ENCODE measurements at places on chromosomes 2 and 18. TPM values are rescaled to one million over a fixed set of nuclear protein-coding genes. Genes with fewer than 3 reads are reported as not detected.

- H3K4me1 ChIP-seq = no peaks in the 10 kb centered on the region
- no peak overlapping the region for H3K27ac ChIP-seq
- no peaks in the 10 kb centered on the region for H3K36me3 ChIP-seq
- H3K27me3 ChIP-seq = no peaks in the 10 kb centered on the region
- H3K4me3 ChIP-seq = no peak overlapping the region
Measured at GRCh38 chr2:152222975-152223637, 47.5 kb upstream of the STAM2 start.

DNA sequence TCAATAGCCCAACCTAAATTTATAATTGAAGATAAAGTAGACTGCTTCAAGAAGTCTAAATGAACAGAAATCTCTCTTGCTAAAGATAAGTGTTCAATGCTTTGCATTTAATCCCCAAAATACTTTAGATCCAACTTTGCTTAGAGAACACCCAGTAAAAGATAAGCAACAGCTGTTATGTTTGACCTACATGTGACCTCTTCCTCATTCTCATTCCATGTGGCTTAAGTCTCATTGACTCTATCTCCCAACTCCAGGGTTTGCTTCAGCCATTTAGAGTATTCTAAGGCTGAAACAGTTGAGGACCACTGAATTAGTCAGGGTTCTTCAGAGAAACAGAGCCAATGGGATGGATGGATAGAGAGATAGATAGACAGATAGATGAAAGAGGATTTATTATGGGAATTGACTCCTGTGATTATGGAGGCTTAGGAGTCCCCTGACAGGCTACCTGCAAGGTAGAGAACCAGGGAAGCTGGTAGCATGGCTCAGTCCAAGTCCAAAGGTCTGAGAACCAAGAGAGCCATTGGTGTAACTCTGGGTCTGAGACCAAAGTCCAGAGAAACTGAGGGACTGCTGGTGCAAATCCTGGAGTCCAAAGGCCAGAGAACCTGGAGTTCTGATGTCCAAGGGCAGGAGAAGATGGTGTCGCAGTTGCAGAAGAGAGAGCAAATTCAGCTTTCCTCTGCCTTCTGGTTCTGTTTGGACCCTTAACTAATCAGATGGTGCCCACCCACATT, 32.1 kb downstream of the CRYGD start:
- H3K36me3 ChIP-seq = no peaks in the 10 kb centered on the region
- no peaks in the 10 kb centered on the region for H3K27me3 ChIP-seq
- no peaks in the 10 kb centered on the region for H3K4me1 ChIP-seq
- no peak overlapping the region for H3K4me3 ChIP-seq
- DNase-seq = no peak

- H3K27me3 ChIP-seq = peaks cover 48% of the 10 kb centered on the region
- DNase-seq = no peak
- H3K27ac ChIP-seq = no peak overlapping the region
- peaks cover 16% of the 10 kb centered on the region for H3K4me1 ChIP-seq
- H3K4me3 ChIP-seq = no peak overlapping the region
Measured at GRCh38 chr2:73291461-73292315, 1.7 kb downstream of the EGR4 start.

- peaks cover 9% of the 10 kb centered on the region for H3K27me3 ChIP-seq
- H3K36me3 ChIP-seq = no peaks in the 10 kb centered on the region
- H3K4me1 ChIP-seq = peaks cover 33% of the 10 kb centered on the region
- DNase-seq = no peak
- no peak overlapping the region for H3K4me3 ChIP-seq
Measured at GRCh38 chr2:236967499-236967783, 118.2 kb upstream of the COPS8 start.

- no peak overlapping the region for H3K4me3 ChIP-seq
- H3K27ac ChIP-seq = no peak overlapping the region
- no peaks in the 10 kb centered on the region for H3K4me1 ChIP-seq
- no peaks in the 10 kb centered on the region for H3K36me3 ChIP-seq
Measured at GRCh38 chr2:169752752-169753151, 19.1 kb downstream of the KLHL23 start.

- no peak overlapping the region for H3K27ac ChIP-seq
- no peak for DNase-seq
- no peaks in the 10 kb centered on the region for H3K36me3 ChIP-seq
Measured at GRCh38 chr2:160223560-160223959, 23.5 kb upstream of the ITGB6 start.

DNA sequence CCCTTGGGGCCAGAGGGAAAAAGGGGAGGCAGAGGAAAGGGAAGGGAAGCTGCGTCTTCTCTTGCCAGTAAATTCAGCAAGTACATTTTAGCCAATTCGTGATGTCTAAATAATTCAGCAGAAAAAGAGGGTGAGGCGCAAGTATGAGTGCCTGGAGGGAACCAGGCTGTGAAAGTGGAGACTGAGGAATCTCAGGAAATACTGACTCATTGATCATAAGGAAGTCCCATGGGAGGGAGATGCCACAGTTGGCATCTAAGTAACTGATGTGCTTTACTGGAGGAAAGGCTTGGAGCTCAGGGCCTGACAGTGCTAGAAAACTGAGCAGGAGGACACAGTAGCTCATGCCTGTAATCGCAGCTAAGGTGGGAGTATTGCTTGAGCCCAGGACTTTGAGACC, 31.1 kb downstream of the KIF5C start:
- no peak overlapping the region for H3K27ac ChIP-seq
- H3K36me3 ChIP-seq = no peaks in the 10 kb centered on the region
- H3K4me3 ChIP-seq = no peak overlapping the region
- no peak for DNase-seq

DNA sequence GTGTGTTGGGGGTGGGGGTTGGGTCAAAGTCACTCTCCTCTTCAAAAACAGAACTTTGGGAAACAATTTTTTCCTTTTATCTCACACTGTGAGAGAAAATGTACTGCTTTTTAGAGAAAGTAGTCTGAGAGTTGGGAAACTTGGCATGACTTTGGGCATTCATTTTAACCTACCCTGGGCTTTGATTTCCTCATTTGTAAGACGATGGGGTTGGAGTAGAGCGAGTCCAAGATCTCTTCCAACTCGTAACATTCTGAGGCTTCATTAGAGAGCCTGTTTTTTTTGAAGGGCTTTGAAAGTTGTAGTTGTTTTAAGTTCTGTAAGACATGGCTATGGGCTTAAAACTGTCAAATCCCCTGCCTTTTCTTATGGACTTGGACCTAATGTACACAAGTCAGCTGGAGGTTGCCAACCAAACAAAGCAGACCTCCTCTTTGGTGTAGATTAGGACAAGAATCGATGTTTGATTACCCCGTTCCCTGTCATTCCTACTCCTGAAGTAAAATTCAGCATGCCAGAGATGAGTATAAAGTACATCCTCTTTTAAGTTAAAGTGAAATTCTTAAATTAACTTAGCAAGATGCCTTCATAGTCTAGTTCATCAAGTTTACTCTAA, 8.4 kb downstream of the PHLPP1 start:
- peaks cover 5% of the 10 kb centered on the region for H3K4me1 ChIP-seq
- no peak overlapping the region for H3K4me3 ChIP-seq
- no peak overlapping the region for H3K27ac ChIP-seq
- no peak for DNase-seq
- H3K36me3 ChIP-seq = no peaks in the 10 kb centered on the region
- no peaks in the 10 kb centered on the region for H3K27me3 ChIP-seq

GRCh38 chr2:165587335-165587938, 117.9 kb downstream of the CSRNP3 start:
- no peak overlapping the region for H3K4me3 ChIP-seq
- H3K27ac ChIP-seq = no peak overlapping the region
- no peaks in the 10 kb centered on the region for H3K4me1 ChIP-seq
- peaks cover 3% of the 10 kb centered on the region for H3K36me3 ChIP-seq
- peaks cover 1% of the 10 kb centered on the region for H3K27me3 ChIP-seq
- no peak for DNase-seq

- no peak for DNase-seq
- peaks cover 20% of the 10 kb centered on the region for H3K4me1 ChIP-seq
- no peaks in the 10 kb centered on the region for H3K36me3 ChIP-seq
- no peak overlapping the region for H3K27ac ChIP-seq
- no peak overlapping the region for H3K4me3 ChIP-seq
Measured at GRCh38 chr2:216757532-216757931, 62.2 kb upstream of the IGFBP5 start.

DNA sequence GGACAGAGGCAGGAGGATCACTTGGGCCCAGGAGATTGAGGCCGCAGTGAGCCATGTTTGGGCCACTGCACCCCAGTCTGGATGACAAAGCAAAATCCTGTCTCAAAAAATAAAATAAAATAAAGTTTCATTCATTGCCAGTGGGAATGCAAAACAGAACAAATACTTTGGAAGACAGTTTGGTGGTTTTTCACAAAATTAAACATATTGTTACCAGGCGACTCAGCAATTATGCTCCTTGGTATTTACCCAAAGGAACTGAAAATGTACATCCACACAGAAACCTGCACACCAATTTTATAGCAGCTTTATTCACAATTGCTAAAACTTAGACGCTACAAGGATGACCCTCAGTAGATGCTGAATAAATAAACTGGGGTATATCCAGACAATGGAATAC, 35.8 kb downstream of the FOSL2 start:
- H3K27ac ChIP-seq = no peak overlapping the region
- no peak overlapping the region for H3K4me3 ChIP-seq
- H3K36me3 ChIP-seq = no peaks in the 10 kb centered on the region
- peaks cover 80% of the 10 kb centered on the region for H3K4me1 ChIP-seq
- H3K27me3 ChIP-seq = peaks cover 7% of the 10 kb centered on the region

DNA sequence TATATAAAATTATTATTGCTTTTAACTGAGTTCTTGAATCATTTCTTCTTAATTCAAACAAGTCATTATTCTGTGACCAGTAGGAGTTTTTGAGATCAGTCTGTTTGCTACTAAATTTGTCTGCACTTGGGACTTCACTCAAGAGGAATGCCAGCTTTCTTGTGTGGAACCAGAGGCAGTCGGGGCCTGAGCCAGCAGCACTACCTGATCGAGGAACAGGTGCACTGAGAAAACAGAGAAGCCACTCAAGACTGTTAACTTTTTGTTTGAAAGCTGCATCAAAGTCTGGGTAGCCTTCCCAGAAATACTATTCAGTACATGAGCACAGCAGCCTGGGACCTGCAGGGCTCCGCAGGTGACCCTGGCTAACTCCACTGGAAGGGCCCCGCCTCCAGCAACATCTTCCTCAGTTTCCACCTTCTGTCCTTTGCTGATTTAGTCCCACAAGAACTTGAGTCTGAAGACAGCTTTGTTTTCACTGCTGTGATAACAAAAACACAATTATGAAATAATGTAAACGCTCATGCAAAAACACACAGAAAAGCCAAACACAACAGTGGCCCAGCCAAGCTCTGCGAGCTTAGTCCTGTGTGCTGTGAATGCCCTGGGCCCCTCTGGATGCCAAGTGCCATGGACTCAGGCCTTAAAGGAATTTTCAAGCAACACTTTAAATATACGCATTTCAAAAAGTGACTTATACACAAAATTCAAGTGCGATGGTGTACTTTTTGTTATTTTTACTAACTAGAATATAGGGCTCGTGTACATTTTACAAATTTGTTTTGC, 62.0 kb downstream of the SH3YL1 start:
- peaks cover 28% of the 10 kb centered on the region for H3K4me1 ChIP-seq
- no peak overlapping the region for H3K4me3 ChIP-seq
- no peaks in the 10 kb centered on the region for H3K36me3 ChIP-seq
- no peak for DNase-seq

DNA sequence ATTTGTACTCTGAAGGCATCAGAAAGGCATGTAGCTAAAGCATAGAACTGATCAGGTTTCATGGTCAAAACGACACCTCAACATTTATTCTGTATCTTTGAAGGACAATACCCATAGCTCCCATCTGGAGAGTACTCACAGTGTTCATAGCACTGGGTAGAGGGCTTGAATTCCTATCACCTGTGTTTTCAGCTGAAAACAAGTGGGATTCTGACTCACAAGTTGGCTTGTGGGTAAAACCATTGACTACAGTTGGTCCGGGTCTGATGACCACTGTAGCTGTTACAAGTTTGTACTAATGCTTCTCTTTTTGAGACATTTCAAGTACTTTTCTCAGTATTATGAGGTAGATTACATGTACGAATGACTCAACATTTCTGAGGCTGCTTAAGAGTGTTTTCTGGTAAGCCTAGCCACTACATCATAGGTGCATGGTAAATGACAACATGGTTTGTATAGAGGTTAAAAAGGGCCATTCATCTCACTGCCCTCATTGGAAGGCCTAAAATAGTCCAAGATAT, 68.6 kb upstream of the PELI1 start:
- no peak for DNase-seq
- no peak overlapping the region for H3K27ac ChIP-seq
- H3K4me1 ChIP-seq = peaks cover 20% of the 10 kb centered on the region
- no peaks in the 10 kb centered on the region for H3K36me3 ChIP-seq
- H3K27me3 ChIP-seq = no peaks in the 10 kb centered on the region

DNA sequence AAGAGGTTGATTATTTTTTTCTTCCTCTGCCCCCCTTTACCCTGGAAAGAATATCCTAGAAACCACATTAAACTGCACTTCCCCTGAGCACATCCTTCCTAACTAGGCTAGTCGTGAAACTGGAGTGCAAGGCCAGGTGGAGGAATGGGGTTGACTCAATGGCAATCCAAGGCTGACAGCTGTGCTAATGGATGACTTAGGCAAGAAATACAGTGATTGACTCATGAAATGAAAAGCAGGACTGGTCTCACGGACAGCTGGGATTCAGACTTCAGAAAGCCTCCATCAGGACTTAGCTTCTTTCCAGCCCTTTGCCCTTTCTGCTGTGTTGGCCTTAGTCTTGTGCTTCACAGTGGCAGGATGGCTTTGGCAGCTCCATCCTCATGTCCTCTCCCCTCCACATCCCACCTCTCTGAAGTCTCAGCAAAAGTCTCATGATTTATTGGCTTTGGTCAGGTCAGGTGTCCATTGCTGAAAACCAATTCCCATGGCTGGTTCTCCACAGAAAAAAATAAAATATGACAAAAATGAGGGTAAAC, 33.8 kb downstream of the INSIG2 start:
- no peak for DNase-seq
- H3K36me3 ChIP-seq = no peaks in the 10 kb centered on the region
- no peak overlapping the region for H3K4me3 ChIP-seq

GRCh38 chr2:46202987-46203386, 94.2 kb upstream of the EPAS1 start:
- H3K27me3 ChIP-seq = peaks cover 5% of the 10 kb centered on the region
- peaks cover 12% of the 10 kb centered on the region for H3K4me1 ChIP-seq
- H3K36me3 ChIP-seq = peaks cover 3% of the 10 kb centered on the region
- peak overlapping the region; percentile 3 for H3K4me3 ChIP-seq

GRCh38 chr2:233867993-233868532, at the start of gene MSL3B:
TSS of gene MSL3B (minus strand) at chr2:233868386.
- peaks cover 6% of the 10 kb centered on the region for H3K36me3 ChIP-seq
- H3K27me3 ChIP-seq = peaks cover 9% of the 10 kb centered on the region
- peak within 1 kb of the TSS; percentile 36 for H3K27ac ChIP-seq

- no peaks in the 10 kb centered on the region for H3K4me1 ChIP-seq
- no peak overlapping the region for H3K4me3 ChIP-seq
- no peaks in the 10 kb centered on the region for H3K27me3 ChIP-seq
- no peak overlapping the region for H3K27ac ChIP-seq
- no peaks in the 10 kb centered on the region for H3K36me3 ChIP-seq
Measured at GRCh38 chr18:64409511-64409910, 260.6 kb upstream of the LINC00305 start.

GRCh38 chr2:137817058-137817457, 147.2 kb upstream of the HNMT start:
- H3K4me1 ChIP-seq = no peaks in the 10 kb centered on the region
- H3K36me3 ChIP-seq = no peaks in the 10 kb centered on the region
- H3K4me3 ChIP-seq = no peak overlapping the region
- H3K27me3 ChIP-seq = no peaks in the 10 kb centered on the region

CPO gene
- polyA plus RNA-seq = not detected

FEZ2 gene
- 2.5 TPM for polyA plus RNA-seq

NT5DC4 gene
- not detected for polyA plus RNA-seq

GPR75 gene
- polyA plus RNA-seq = not detected

NTSR2 gene
- not detected for polyA plus RNA-seq

LDLRAD4 gene
- polyA plus RNA-seq = 4.8 TPM

SRD5A2 gene
- not detected for polyA plus RNA-seq

CHRND gene
- not detected for polyA plus RNA-seq

IL37 gene
- not detected for polyA plus RNA-seq

CCDC148 gene
- polyA plus RNA-seq = not detected

PLEK gene
- 692 TPM for polyA plus RNA-seq

CDH19 gene
- not detected for polyA plus RNA-seq
